ENCODE measurements at places on chromosomes 6 and 20.

DNA sequence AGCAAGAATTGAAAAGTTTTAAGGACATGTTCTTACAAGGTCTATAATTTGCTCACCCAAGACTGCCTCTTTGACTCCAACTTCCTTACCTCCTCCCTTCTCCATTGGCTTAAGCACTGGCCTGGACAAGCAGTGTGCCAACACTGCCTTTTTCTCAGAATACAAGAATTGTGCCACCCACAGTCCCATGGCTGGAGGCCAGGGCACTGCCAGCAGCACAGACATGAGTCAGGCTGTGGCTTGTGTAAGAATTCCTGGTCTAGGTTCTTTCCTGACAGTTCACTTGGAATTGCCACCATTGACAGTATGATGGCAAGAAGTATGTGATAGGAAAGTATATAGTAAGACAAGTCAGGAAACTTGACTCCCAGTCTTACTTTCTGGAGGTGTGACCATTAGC lies 202.7 kb upstream of the MARCKS start:
- no peak for DNase-seq

GRCh38 chr6:157268396-157268795 lies 54.9 kb downstream of the TMEM242 start:
- DNase-seq: no peak

GRCh38 chr6:52510213-52510562 lies 66.7 kb downstream of the TRAM2 start:
- DNase-seq: no peak

- no peak for DNase-seq
Measured at GRCh38 chr6:106763361-106763760, 134.0 kb downstream of the QRSL1 start.

DNA sequence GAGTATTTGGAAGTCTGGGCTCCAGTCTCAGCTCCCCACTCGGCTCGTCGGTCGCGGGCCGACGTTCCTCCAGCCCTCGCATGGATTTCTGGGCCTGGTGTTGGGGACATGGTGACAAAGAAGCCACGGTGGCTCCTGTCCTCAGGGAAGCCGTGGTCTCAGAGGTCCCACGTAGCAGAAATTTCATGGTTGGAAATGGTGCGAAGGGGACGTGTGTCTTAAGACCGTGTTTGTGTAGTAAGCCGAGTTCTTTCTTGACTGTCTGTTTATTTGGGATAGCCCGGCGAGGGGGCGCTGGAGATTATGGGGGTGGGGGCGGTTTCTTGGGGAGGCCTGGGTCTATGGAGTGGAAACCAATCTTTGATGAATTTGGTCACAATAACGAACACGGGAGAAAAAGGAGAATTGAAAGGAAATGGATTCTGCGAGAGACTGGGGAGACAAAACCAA lies 23.5 kb upstream of the MAP3K7 start:
- peak; percentile 73 for DNase-seq

DNA sequence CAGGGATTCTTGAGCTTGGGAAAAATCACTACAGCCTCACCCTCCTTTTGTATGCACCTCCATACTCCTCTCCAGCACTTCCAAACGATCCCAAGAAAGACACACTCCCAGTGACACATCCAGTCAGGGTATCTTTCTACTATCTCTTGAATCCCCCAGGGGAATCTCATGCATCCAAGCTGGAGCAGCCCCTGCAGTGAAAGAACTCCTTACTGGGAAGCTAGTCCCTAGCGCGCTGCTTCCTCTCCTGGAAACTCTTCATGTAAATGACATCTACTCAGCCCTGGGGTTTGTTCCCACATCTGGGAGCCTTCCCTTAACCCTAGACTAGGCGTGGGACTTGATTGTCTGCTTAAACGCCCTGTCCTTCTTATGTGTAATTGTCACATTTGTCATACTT lies 329.1 kb upstream of the QKI start:
- DNase-seq: no peak

DNA sequence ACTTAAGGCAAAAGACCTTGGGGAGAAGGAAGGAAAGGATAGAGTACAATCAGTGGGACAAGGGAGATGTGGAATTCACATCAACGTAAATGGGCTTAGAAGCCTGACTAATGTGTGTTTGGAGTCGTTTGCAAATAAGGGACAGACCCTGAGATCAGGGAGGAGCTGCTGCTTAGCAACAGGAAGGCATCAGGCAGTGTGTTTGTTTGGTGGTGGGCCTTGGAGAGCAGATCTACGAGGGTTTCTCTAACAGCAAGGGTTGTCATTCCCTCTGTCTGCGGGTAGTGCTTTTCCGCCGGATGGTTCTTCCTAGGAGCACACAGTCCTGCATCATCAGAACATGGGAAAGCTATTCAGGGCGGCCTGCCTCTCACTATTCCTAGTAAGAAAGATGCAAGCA lies 40.4 kb downstream of the C6orf118 start:
- no peak for DNase-seq

DNA sequence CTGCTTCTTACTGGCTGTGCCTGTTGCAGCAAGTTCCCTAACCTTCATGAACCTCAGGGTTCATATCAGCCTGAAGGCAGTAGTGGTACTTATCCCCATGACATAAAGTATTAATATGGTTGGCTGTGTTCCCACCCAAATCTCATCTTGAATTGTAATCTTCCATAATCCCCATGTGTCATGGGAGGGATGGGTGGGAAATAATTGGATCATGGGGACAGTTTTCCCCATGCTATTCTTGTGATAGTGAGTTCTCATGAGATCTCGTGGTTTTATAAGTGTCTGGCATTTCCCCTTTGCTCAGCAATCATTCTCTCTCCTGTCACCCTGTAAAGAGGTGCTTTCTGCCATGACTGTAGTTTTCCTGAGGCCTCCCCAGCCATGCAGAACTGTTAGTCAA lies 61.8 kb downstream of the FAM229B start:
- DNase-seq: no peak

DNA sequence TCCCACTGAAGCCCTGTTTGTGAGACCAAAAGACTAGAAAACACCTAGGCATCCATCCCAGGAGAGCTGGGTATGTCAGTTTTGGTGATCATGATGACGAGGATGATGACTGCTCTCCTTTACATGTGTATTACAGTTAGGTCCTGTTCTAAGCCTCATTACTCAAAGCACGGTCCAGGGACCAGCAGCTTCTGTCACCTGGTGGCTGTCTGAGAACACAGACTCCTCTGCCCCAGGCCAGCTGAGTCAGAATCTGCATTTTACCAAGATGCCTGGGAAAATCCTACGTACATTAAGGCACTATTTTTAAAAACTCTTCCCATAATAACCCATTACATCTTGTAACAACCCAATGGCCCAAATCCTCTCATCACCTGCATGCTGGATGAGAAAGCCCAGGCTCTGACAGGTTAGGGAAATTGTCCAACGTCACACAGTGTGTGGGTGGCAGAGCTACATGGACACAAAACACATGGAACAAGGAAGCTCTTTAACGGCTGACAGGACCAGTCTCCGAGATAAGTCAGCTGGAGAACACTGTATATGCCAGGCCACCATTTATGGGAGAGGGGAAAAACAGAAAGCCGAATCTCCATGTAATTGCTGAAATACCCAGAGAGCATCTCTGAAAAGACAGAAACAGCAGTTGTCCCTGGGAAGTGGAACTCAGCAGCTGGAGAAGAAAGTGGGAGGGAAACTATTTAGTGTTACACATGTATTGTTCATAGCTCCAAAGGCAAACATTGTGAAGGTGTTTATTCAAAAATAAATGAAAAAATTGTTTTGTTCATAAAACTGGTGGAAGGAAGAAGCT lies 65.4 kb downstream of the BMP7 start:
- DNase-seq: no peak
